ENCODE measurements at places on chromosomes 7 and 10. TPM values are rescaled to one million over a fixed set of nuclear protein-coding genes. Genes with fewer than 3 reads are reported as not detected.
A peak's percentile ranks its signal among the peaks of the same experiment; 100 is the strongest.

The TYW1B gene
- 6.3 TPM for total RNA-seq

GRCh38 chr10:111130471-111130870, 53.6 kb downstream of the ADRA2A start:
- DNase-seq: no peak

DNA sequence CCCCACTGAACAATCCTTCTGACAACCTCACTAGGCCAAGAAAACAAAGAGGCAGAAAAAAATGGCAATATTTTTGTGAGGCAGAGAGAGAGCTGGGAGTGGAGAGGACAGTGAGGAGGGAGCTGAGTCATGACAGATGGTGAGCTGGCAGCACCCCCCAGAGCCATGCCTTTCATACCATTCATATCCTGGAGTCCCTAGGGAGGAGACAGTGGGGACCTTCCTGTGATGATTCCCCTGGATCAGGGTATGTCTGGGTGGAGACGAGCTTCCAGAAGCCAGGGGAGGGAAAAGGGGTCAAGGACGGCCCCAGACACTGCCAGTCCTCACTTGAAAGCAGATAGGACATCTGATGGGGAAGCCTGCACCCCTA, 160.5 kb downstream of the ADAM12 start:
- DNase-seq: no peak

- no peak for DNase-seq
Observed at GRCh38 chr7:98760201-98760651, 109.6 kb downstream of the TMEM130 start.

- no peak for DNase-seq
Observed at GRCh38 chr7:67758551-67758950, 761.9 kb downstream of the TYW1 start.

GRCh38 chr10:79404231-79404609, 41.2 kb downstream of the ZCCHC24 start:
- DNase-seq: no peak

The CALD1 gene
- total RNA-seq: 40.3 TPM

The SLC39A12 gene
- total RNA-seq: not detected

DNA sequence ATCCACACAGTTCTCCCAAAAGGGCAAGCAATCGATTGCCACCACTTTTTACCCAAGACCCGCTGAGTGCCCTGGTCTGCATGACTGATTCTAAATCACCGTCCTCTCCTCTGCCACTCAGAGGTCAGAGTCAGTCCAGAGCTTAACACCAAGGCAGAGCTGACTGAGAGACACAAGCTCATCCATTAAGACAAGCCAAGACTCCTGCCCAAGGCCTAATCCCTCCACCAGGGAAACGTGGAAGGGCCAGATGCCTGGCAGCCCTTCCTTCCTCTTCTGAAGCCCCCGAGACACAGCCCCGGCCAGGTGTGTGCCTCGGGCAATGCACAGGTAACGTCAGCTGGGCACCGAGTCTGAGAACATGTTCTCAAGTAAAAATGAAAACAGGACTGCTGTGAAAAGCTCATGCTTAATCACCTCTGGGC, 51.7 kb downstream of the DIP2C start:
- DNase-seq: no peak

GRCh38 chr10:93993782-93994437, at the start of gene PLCE1:
Gene PLCE1, plus strand, starts transcription at chr10:93993931. Its CDS starts 37,116 bp downstream, at chr10:94031047.
- peak; percentile 85 for DNase-seq

DNA sequence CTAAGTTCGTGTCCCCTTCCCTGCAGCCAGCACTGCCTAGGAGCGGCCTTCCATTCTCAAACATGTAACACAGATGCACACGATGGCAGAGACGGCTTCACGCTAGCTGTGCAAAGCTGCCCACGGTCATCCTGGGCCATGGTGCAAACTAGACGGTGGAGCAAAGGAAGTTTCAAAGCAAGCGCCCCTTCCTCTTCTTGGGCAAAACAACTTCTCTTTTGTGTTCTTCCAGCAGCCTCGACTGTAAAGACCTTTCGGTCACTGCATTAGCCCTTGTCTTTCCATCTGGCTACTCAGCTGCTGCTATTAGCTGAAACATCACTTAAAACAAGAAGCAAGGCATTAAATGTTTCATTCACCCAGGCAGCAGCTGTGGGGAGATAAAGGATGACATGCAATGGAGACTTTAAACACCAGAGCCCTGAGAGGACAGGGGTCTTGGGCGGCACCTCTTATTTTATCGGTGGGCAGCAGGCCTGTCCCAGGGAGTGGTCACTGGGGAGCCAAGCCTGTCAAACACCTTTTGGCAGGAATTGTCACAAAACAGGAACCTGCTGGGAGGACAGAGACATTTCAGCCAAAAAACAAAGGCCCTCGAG, 214.8 kb downstream of the KLF6 start:
- DNase-seq: no peak

DNA sequence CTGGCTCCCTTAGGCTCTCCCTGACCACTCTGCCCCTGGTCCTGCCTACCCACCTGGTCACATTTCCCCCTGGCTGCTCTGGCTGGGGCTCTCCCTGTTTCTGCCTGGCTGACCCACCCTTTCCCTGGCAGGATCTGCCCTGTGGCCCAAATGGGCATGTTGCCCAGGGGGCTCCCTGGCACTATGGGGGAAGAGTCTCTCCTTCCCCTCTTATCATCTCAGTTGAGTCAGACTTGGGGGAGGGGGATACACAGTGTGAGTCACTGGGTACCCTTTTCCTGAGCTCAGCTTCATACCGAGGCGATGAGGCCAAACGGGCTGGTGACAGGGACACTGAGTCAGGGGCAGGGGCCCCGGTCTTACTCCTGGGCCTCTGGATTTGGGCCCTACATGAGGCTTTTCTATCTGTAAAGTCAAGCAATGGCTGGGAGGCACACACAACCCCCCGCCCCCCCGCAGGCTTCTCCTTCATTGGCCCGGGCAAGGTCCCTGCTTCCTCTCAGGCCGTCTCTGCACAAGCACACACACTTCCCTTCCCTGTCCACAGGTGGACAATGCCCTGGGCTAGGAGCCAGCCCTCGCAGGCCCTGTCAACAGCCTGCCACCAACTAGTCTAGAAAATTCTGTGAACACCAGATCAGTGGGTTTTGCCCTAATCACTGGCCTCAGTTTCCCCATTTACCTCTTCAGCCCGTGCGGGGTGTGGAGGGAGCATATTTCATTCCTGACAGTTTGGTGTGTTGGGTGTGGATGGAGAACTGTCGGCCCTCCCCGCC, 627 bp upstream of the FLNC start:
- no peak for DNase-seq

DNA sequence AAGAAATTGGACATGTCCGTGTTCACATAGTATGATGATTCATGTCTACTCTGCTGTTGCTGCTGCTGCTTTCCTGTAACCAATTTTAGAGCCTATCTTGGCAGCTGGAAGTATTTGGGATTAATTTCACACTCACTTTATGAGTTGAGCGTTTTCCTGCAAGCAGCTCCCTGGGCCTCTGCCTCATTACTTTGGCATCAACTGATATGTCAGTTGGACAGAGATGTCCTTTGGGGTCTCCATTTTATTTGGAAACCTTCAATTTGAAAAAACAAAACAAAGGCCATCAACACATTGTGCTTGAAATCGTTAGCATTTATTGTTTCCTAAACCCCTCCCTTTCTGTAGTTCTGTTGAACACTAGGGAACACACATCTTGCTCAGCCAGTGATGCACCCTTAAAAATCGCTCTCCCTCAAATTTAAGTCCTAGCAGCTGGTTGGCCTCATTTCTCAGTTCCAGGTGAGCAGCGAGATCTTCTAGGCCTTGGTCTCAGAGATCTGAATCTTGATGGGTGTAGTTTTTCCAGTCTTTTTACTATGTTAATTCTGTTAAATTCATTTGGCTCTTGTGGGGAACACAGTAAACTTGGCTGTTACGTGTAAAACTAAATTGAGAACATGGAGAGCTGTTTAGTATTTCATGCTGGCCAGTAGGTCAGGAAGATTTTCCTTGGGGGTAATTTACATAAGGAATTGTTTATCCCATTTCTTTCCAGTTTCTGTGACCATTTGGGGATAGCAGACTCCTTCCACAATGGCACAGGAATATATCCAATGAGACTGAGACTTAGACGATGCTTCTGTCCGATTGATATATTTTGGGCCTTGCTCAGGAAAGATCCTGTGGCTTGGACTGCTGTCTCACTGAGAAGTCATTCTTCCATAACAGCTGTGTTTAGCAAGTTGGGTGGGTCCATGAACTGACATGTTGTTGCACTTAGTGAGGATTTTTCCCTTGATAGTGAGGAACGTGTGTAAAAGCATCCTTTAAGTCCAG, 371.6 kb downstream of the BBS9 start:
- DNase-seq: no peak

GRCh38 chr10:2994221-2994961, 73.0 kb upstream of the PFKP start:
- DNase-seq: no peak

DNA sequence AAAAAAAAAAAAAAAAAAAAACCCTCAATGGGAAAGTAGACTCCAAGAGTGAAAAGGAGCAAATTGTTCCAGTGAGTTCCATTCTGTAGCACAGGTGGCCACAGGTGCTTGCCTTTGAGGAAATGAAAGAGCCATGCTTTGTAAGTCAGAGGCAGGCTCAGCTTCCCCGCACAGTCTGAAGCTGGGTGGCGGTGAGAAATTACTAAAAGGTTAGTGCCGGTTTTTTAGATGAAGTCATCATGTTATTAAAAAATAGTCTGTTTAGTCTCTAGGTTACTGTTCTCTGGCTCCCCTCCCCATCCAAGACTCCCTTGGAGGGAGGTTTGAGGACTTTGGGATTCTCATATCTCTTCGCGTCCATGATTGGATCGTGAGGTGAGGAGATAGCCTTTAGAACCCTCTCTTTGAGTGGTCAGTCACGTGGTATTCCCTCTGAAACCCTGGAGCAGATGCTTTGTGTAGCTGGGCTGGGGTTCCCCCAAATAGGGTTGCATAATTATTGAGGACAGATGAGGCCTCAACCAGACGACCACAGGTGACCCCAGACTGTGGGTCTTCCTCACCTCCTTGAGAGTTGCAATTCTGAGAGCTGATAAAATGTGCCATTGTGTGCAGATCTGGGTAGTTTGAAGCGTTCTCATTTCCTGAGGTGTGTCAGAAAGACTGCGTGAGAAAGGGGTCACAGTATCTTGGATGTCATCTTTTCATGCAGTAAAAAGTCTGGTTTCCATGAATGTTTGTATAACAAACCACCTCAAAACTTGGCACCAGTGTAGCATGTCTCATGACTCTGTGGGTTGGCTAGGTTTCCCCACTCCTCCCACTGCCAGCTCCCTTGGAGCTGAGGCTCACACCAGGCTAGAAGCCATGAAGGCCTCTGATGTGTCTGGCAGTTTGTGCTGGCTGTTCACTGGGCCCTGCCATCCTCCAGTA, 27.1 kb downstream of the OGDH start:
- no peak for DNase-seq

The NPTX2 gene
- 15.5 TPM for total RNA-seq

- DNase-seq: no peak
Observed at GRCh38 chr10:17143055-17143690, 13.6 kb upstream of the CUBN start.

DNA sequence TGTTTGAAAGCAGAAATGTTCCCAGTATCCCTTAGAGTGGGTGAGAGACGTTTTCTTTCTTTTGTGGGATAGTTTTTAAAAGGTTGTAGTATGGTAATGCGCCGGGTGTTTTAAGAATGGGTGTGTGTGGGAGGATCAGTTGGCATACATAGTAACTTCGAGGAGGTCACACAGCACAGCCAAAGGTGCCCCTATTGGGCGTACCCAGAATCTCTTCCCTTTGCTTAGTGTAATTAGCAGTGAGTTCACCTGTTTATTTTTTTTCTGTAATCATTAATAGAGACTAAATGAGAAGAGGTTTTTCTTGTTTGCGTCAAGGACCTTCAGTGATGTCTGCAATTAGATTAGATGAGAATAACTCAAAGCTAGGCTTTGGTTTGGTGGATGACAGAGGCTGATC, 1.5 kb downstream of the PLEKHA8 start:
- DNase-seq: no peak

The FUOM gene
- 13.5 TPM for total RNA-seq

DNA sequence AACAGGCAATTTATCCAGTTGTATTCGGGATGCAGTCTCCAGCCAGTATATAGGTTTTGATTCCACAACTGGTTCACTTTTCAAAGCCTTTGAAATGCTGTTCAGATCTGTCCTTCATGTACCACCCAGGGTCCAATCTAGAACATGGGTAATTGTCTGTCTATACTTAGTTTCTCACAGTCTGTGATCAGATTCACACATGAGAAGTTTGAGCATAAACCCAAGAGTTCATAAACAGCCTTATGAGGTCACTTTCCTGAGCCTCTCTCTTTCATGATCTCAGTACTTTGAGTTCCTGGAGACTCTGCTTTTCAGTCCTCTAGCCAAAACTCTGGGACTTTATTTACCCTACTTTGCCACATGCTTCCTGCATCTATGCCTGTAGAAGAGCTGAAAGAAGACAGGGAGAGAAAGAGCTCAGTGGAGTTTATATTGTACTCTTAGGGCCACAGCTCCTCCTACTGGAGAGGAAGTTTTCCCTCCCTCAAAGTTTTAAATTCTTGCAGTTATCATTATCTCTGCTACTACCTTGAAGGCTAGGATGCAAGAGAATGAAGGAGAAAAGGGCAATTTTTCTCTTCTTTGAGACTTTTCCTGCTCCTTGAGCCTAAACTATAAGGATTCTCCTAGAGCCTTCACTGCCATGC, 172.0 kb downstream of the ZEB1 start:
- DNase-seq: no peak

- DNase-seq: no peak
Observed at GRCh38 chr10:84265418-84265817, 20.6 kb downstream of the RGR start.

DNA sequence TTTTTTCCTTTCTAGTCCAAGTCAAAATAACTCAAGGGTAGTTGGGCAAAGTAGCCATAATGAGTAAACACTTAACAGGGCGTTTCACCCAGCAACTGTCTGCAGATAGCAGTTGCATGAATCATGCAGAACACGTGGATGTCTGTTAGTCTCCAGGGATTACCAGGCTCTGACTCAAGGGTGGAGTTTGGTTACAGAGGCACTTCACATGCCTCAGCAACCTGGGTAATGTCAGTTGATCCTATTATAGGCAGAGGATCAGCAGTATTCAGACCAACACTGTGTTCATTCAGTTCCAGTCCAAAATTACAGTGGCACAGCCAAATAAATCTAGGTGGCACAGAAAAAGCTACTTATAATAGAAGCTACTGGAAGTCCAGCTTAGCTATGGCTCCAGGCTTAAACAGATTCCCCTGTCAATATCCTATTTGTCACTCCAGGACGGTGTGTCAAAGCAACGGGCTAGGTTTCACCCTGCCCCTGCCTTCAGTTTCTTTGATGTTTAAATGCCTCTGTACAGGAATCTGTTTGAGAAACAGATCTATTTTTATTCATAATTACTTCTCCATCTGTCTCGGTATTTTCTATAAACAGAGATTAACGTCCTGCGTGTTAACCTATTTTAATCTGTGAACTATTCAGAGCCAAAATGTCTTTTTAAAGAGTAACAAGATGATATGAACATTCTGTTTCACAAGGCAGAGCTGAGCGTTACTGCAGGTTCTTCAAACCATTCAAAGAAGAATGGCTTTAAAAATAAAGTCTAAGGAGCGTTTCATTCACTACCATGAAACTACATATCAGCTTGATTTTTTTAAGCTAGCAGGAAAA, 162.6 kb upstream of the AKR1E2 start:
- DNase-seq: no peak

DNA sequence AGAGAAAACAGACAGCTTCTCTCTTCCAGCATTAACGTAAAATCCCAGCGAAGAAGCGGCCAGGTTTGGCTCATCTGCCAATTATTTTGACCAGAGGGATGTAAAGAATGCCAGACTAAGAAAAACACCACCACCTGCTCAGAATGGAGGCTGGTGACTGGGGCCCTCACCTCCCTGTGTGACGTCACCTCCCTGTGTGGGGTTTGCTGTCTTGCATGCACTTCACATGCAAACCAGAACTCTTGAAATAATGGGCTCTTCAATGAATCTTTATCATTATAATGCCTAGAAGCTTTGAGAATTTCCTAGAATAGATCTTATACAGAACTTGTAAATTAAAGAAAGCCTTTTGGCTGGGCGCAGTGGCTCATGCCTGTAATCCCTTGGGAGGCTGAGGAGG, 101.8 kb upstream of the WAC start:
- no peak for DNase-seq
